Right ventricle myocardium superior (tissue), 1 donor: ENCODE measurements at places on chromosomes 2 and 18.

DNA sequence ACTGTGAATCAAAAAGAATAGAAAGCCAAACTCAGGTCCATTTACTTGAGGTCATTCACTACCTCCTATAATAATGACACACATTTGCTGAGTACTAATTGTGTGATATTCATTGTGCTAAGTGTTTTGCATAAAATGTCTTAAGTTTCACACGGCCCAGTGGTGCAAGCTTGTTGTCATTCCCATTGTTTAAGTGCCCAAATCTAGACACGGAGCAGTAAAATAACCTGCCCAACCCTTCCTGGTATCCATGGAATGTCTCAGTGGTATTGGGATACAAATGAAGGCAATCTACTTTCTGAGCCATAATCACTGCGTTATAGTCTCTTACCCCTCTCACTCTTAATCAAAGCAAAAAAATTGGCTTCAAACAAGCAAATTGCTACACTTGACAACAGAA, 233.3 kb downstream of the NCKAP5 start:
- DNase-seq = no peak

DNA sequence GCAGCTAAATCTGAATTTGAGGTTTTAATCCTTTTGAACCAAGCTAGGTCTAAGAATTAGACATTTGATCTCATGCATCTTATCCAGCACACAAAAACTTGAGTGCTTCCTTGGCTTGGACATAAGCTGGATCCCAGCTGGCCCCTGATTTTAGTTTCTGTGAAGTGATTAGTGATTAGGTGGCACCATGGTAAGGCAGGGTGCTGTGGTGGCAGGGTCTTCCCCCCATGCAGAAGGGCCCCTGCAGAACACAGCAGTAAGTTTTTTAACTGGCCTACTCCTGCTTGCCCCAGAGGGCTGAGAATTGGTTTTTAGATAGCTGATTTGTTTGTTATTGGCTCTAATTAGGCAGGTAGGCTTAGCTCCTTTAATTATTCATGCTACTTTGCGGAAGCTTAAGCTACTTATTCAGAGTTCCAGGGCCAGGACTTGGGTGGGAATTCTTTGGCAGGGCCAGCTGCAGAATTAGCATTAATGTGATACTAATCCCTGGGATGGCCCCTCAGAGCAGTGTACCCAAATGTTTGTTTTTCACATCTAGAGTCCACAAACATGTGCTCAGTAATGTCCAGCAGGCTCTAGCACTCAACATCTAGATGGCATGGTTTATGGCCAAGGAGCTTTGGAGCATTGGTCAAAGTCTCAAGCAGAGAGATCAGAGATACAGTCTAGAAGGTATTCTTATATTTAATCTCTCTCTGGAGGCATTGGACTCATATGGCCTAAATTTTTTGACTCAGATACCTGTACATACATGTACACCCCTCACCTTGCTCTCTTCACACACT, 99.6 kb downstream of the FMNL2 start:
- no peak for DNase-seq

DNA sequence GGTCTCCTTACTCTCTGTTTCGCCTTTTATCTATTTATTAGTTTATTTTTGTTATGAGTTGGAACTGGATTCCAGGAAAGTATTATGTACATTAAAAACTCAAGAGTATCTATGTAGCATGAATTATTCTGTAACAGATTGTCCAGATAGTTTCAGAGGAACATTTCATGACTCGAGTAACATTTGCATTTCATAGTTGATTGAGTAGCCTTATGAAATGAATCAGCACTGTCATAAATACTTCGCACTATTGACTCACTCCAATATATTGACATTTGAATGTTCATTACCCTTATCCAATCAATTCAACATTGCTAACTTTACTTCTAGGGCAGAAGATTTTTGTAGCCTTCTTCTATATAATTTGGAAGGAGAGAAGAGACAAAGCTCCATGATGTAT, 11.3 kb upstream of the VRK2 start:
- DNase-seq = no peak

GRCh38 chr2:102283996-102284395, 27.4 kb upstream of the IL1RL1 start:
- DNase-seq = no peak

- no peak for DNase-seq
These were observed 2.4 kb upstream of the ADCYAP1 start for GRCh38 chr18:902229-902628.

DNA sequence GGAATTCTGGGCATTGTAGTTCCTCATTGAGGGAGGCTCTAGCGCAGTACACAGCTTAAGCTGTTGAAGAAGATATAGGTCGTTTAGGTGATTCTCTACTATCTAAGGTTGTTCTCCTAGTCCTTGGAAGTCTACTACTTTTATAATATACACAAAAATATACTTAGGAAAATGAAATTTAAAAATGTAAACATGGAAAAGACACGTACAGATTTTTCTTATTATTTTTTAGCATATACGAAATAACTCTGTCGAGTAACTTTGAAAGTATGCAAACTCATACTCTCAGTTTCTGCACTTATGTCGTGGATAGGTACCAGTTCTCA, 272 bp upstream of the FASTKD1 start:
- no peak for DNase-seq

GRCh38 chr2:121137571-121137970, 147.4 kb downstream of the TFCP2L1 start:
- no peak for DNase-seq

GRCh38 chr18:68728081-68728700, 13.3 kb upstream of the TMX3 start:
- no peak for DNase-seq

DNA sequence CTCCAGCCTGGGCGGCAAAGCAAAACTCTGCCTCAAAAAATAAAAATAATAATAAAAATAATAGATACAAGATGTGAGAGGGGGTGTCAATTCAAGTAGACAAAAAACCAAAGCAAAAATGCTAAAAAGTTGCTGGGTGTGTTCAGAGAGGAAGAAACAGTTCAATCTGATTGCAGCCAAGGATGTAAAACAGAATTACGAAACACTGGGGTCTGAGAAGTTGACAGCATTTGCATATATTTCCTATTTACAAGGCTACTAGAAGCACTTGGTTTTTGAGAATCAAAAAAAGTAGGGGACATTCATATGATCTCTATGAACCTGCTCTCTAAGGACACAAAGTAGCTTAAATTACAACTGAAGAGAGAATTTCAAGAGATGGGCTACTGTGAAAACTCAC, 7.6 kb downstream of the TRIP12 start:
- DNase-seq = no peak

DNA sequence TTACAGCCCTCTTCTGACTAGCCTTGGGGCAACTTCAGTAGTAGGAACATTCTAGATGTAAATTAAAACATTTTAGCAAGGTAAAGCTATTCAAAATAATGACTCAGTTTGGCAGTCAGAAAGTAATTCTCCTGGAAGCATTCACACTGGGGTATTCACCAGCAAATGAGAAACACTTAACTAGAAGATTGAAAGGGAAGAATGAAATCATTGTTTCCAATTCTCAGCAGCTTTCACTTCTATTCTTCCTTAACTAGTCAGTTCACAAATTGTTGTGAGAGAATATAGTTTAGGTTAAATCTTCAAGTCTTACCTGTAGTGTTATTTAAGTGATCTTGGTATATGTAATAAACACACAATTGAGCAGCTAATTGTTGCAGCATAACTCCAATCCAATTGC, 1135.6 kb upstream of the FAM98A start:
- DNase-seq = no peak

DNA sequence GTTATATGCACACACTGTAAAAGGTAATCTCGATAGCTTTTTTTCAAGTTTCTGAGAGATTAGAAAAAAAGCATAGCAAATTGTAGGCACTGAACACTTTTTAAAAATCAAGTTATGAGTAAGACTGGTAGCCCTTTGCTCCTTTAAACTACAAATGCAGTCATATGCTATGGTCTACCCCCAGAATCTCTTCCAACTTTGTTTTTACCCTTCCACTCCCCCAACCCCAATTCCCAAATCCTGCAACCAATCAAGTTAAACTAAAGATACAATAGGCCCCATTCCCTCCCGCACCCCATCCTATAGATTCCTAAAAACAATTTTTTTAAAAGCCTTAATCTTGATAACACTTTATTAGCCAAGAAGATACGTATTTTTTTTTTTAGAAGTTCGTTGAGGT, 752 bp upstream of the BAZ2B start:
- no peak for DNase-seq

DNA sequence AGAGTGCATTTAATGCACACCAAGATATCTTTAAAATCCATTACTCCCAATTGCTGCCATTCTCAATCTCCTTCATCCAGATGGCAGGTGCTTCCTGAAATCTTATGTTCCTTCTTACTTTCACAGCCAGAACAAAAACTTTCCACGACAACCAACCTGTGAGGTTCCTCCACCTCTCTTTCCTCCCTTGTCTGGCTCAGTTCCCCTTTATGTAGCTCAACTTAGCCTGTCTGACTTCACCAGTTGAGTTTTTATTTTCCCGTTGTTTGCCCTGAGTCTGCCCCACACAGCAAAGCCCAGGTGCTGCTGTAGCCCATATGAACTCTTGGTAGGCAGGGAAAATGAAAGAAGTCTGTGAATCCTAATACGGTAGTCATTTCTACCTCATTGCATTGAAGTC, 112.5 kb downstream of the MREG start:
- DNase-seq = no peak

- DNase-seq = no peak
These were observed 104.5 kb downstream of the SNTG2 start for GRCh38 chr2:1055014-1055595.

DNA sequence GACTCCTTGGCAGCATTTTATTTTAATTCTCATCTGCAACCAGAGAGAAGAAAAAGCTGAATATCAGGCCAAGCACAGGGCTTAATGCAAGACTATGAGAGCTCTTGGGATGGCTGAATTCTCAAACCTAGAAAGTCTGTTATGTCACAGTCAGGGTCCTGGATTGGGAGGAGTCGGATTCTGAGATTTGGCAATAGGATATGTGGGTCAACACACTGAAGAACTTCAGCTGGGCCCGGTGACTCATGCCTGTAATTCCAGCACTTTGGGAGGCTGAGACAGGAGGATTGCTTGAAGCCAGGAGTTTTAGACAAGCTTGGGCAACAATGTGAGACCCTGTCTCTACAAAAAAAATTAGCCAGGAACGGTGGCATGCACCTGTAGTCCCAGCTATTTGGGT, 102.4 kb downstream of the COL3A1 start:
- no peak for DNase-seq

DNA sequence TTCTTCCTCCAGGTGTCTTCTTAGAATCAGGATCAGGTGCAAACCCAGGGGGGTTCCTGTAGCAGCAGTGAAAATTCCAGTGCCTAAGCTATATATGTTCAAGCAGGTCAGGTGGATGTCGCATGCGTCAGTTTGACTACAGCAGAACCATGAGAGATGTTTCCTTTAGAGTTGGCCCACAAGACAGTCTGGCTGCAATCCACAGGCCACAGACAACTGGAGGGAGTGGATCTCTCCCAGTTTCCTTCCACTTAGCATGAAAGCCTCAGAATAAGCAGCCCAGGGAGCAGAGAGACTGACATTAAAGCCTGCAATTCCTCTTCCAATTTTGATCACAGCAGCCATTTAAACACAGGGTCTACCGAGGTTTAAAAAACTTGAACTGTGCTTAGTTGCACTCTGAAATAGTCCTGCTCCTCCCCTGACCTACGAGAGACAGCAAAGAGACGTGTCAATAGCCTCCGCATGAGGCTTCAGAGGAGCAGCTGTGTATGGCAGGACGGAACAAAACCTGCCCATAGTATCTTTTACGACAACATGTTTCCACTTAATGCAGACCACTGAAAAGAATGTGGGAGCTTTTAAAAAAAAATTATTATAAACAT, 988 bp upstream of the KCNE4 start:
- peak; percentile 49 for DNase-seq

DNA sequence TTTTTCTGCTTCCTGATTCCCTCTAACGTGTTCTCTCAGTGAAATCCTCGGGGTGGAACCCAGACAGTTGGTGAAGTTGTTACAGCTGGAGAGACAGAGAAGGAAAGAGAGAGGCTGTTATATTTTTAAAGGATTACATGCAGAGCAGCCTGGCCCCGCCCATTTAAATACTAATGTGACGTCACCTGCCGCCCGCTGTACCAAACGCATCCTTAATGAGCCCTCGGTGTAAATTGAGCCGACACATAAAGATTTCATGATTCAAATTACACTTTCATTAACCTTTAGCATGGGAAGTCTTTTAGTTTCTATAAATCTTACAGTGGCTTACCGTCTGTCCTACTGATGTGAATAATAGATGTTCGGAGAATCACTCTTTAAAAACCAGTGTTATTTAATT, 164.0 kb upstream of the SIX3 start:
- DNase-seq = peak; percentile 44

DNA sequence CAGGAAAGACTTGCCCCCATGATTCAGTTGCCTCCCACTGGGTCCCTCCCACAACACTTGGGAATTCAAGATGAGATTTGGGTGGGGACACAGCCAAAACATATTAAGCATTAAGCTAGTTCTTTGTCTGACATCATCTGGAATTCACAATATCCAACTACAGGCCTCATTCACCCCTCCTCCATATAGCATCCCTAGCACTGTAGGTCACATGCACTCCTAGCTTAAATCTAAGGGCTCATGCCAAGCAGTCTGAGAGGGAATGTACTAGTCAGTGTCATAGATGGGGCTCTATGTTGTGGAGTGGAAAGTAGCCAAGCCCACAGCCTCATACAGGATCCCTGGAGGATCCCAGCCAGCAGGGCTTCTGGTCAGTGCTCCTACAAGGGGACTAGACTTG, 92.1 kb downstream of the IRS1 start:
- DNase-seq = no peak

DNA sequence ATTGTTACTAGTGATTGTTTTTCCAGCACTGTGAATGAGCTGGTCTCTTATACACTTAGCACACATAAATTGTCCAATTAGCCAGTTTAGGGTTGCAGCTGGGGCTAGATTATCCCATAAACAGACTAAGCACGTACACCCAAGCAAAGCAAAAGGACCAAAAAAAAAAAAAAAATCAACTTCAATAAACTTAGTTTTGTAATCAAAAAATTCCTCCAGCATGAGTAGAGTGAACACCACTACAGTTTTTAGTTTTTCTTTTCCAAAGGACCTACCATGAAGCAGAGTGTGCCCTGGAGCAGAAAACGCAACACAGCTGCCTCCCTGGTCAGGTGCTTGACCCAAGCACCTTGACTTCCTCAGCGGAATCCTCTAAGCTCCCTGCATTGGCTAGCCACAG, 249.4 kb upstream of the SLC14A2 start:
- DNase-seq = no peak
